ENCODE measurements at places on chromosomes 5 and 9.

DNA sequence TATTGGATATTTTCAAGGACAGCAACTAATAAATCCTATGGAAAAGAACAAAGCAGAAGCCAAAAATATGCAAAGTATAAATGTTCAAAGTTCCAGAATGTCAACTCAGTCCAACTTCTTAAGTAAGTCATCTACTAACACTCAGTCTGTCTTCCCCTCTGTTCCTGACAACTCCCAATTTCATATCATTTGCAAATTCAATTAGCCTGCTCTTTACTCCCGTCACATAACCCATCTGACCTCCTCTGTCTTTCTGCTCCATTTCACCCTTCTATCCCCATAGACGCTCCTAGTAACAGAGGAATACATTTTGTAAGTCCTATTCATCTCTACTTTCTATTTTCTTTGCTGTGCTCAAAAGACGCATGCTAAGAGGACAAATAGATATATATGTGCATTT lies 659.8 kb upstream of the MEF2C start:
- DNase-seq: no peak

- no peak for DNase-seq
Measured at GRCh38 chr9:93812410-93812668, 142.8 kb downstream of the BARX1 start.

DNA sequence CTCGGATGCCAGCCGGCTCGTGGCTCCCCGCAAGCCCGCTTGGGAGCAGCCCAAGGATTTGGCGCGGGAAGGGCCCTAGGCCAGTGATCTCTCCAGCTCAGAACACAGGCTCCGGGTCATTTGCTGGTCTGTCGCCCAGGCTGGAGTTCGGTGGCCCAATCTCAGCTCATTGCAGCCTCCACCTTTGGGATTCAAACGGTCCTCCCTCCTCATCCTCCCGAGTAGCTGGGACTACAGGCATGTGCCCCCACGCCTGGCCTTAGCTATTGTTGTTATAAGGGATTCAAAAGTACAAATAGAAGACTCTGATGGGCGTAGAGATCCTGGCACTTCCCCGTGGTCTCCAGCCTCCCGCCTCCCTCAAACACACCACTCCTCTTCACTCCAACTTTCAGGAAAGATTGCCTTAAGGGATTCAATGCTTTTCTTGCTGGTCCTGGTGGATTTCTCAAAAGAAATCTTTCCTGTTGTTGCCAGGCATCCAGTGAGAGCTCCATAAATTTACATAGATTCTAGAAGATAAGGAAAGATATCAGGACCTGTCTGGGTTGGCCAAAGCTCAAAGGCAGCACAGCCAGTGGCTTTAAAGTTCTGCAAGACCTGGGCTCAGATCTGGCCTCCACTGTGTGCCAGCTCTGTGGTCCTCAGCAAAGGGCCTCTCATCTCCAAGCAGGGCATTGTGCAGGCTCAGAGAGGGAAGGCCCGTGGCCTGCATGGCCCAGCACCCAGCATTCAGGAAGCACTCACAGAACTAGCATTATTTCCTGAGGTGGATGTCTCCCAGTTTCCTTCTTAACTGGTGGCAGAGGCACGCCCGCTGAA lies 1.0 kb downstream of the AIF1L start:
- no peak for DNase-seq

- DNase-seq: no peak
Measured at GRCh38 chr9:118630931-118631595, 738.2 kb downstream of the BRINP1 start.

GRCh38 chr5:78157001-78157400 lies 137.5 kb downstream of the AP3B1 start:
- no peak for DNase-seq

- peak; percentile 33 for DNase-seq
Measured at GRCh38 chr5:143002459-143003327, 232.5 kb downstream of the ARHGAP26 start.

- no peak for DNase-seq
Measured at GRCh38 chr5:126309860-126310259, 113.3 kb upstream of the GRAMD2B start.

- no peak for DNase-seq
Measured at GRCh38 chr5:13316176-13316575, 628.3 kb downstream of the DNAH5 start.

GRCh38 chr5:126014676-126015075 lies 408.5 kb upstream of the GRAMD2B start:
- no peak for DNase-seq

GRCh38 chr9:14768405-14769229 lies 46.1 kb upstream of the CER1 start:
- peak; percentile 12 for DNase-seq

DNA sequence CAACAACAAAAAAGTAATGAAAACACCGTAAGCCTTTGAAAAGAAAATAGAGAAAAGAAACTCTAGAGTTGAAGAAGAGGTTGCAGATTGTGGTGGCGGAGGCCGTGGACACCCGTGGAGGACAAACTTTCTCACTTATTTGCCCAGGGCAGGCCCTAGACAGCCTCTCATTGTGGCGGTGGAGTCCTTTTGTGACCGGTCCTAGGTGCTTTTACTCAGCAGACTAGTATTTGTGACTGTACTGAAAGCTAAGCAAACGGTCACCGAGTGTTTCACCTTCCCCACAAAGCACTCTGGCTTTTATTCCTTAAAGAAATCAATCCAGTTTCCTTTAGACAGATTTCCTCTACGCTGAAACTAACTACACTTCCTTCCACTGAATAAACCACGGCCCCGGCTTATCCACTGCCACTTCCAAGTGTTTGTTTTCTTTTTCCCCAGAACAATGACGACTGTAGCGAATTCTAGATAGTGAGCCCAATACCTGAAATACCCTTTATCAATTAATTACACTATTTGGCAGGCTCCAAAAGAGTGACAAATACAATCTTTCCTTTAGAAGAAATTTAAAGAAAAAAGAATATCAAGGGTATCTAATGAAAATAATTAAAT lies 210.2 kb upstream of the TARS1 start:
- no peak for DNase-seq

GRCh38 chr5:105739732-105740131 lies 1931.0 kb downstream of the EFNA5 start:
- DNase-seq: no peak

GRCh38 chr9:116617389-116617788 lies 69.7 kb upstream of the TRIM32 start:
- no peak for DNase-seq

- DNase-seq: no peak
Measured at GRCh38 chr5:761854-762710, 22.4 kb downstream of the ZDHHC11B start.

DNA sequence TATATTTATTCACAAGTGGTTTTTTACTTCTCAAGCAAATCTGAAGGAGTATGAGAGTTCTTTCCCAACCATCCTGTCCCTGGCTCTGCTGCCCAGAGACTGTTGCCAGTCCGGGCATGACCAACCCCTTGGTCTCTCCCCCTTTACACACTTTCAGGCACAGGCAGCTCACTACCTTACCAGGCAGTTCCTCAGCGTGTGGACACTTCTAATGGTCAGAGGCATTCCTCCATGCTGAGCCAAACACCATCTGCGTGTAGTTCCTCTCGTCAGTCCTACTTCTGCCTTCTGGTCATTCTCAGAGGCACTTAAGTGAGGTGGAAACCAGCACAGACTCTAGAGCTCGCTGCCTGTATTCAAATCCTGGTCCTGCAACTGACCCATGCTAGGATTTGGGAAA lies 56.1 kb downstream of the TSTD2 start:
- no peak for DNase-seq

DNA sequence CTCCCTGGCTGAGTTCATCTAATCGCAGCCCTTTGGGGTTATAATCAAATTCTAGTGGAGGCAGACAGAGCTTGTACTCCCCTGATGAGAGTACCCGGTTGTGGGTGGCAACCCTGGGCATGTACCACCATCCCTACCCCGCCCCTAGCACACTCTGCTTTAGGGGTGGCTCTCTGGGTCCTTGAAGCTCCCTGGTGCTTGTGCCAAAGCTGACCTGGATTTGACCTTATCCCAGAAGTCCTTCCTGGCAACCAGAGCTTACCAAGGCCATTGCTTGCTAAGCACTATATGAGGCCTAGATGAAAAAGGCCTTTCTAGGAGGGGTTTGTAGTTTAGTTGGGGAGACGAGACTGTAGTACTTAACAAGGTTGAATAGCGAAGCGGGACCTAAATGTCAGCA lies 72.2 kb downstream of the RGS3 start:
- no peak for DNase-seq

DNA sequence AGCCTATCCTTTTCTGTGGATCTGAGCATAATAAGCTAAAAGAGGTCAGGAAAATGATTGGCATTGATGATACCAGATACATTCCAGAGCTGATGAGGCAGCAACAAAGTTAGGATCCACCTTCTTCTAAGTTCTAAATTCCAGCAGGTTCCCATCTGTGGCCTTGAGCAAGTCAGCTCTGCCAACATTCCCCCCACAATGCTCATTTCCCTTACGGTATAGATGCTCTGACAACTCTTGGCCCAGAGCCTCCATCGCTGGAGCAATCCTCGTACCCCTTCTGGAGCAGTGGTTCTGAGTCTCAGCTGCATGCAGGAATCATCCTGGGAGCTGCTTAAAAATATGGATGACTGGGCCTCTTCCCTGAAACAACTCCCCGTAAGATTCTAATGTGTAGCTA lies 78.1 kb downstream of the MED27 start:
- no peak for DNase-seq

GRCh38 chr9:90044710-90045151 lies 439.9 kb downstream of the GADD45G start:
- no peak for DNase-seq

DNA sequence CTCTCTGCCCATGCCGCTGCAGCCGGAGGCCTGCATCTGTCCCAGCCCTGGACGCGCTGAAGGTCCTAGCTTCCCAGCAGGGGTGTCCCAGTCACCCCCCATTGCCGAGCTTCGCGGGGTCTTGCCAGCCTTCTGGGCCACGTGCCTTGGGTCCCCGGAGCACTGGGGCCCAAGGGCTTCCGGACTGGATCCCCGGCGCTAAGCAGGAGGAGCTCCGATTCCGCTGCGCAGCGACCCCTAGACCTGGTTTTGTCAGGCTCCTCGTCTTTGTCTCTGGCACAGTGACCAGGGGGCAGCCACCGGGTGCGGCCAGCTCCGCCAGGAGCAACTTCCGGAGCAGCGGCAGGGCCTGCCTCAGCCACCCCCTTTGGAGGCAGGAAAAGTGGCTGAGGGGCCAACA lies 3.3 kb upstream of the IRX1 start:
- no peak for DNase-seq

DNA sequence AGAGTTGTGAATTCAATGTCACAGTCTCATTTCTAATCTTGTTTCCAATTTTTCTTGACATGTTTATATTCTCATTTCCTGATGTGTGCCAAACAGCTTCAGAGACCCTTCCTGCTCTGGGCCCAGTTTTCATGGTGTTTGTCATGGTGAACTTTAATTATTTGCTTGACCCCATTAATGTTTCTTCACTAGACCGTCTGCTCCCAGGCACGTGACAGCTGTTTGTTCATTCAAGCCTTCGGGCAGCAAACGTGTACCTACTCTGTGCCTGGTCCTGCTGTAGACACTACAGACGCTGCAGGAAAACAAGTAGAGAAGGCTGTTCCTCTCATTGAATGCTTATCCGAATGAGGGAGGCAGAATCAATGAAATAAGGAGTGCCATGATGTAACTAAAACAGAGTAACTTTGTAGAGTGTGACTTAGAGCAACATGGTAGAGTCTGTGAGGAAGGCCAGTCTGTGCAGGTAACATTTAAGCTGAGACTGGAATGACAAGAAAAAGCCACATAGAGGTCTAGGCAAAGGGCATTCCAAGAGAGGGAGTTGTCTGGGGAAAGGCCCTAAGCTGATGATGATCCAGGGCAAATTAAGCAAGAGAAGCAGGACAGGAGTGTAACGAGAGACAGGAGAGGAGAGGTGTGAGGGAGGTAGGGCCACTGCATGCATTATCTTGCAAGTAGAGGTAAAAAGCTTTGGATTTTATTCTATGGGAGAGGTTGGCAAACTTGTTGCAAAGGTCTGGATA lies 191.4 kb downstream of the SEMA5A start:
- no peak for DNase-seq

All from T-helper 1 cell (primary cell).